ENCODE measurements at places on chromosomes 13 and 19.

GRCh38 chr19:14804765-14805164 is 26.4 kb upstream of the ADGRE2 start:
- DNase-seq = no peak

DNA sequence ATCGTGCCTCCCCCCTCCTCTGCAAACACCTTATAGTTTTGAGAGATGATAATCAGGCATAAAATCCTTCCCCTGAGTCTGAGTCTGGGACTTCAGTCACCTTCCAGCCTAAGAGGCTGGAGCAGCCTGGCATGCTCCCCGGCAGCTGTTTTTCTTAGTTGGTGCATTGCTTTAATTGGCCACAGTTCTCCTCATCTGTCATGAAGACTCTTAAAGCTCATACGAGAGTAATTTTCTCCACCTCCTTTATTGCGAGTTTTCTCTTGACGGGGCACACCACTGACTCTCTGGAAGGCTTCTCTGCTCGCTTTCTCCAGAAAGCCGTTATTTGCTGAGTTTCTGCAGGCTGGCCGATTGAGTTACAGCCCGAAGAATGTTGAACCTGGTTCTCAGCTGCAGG is 310.5 kb downstream of the ATP8A2 start:
- no peak for DNase-seq

- DNase-seq = no peak
These were observed 2.5 kb downstream of the RAX2 start for GRCh38 chr19:3769494-3769893.

GRCh38 chr13:74306496-74306895 is 172.3 kb upstream of the KLF12 start:
- DNase-seq = no peak

- DNase-seq = no peak
These were observed 95.1 kb downstream of the TSHZ3 start for GRCh38 chr19:31254180-31254551.

GRCh38 chr19:40035996-40036395 is 20.0 kb downstream of the ZNF780B start:
- DNase-seq = no peak

DNA sequence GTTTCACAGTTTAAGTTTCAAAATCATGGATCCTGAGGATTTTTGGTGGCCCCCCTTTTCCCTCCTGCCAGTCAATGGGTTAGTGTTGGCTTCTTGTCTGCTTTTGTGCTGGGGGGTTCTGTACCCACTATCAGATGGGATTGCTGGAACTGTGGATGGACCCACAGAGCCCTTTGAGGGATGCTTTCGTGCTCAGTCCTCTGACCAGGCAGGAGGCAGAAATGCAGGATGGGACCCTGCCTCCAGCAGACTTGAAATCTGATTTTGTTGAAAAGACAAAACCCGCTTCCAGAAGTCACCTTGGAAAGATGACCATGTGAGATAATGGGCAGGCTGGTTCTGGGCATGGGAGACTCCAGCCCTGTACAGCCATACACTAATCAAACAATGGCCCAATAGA is 408.9 kb downstream of the ZNF536 start:
- no peak for DNase-seq

- DNase-seq = no peak
These were observed 177.3 kb upstream of the SERP2 start for GRCh38 chr13:44196196-44196751.
